Activated CD8-positive, alpha-beta memory T cell treated with anti-CD3 and anti-CD28 coated beads, Interleukin-2, amount 10 ng/mL, durations not matched to agents 7 days and 5 days (primary cell): ENCODE measurements at places on chromosomes 16 and 17. TPM values are rescaled to one million over a fixed set of nuclear protein-coding genes. Genes with fewer than 3 reads are reported as not detected.
A peak's percentile ranks its signal among the peaks of the same experiment; 100 is the strongest.

GRCh38 chr16:61050547-61050946, 985.7 kb downstream of the CDH8 start:
- no peak for DNase-seq
- no peak overlapping the region for H3K27ac ChIP-seq
- no peaks in the 10 kb centered on the region for H3K36me3 ChIP-seq

DNA sequence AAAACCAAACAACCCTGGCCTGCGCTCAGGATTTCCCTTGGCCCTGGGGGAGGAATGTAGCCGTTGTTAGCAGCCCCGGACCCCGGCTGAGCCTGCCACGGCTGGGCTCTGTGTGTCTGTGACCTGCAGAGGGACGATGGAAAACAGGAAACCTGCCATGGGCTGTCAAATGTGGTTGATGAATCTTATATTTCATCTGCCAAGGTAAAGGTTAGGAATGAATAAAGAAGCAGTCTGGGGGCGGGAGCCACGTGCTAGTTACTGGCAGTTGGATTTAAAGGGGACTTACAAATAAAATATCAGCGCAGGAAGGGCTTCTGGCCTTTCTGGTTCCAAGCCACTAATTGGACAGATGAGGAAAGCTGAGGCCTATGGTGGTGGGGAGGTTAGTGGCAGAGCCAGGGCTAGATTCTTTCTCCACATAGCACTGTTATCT, at the start of gene KRT23:
TSS of gene KRT23 (minus strand) at position 263 of the 436 bp plus-strand sequence. CDS start 1,043 bp downstream, outside the sequence.
- no peak within 1 kb of the TSS for H3K27ac ChIP-seq
- H3K27me3 ChIP-seq, result peaks cover 25% of the 10 kb centered on the region
- no peak for DNase-seq
- no peak within 1 kb of the TSS for H3K4me3 ChIP-seq

Gene MT1F
- total RNA-seq, result 11.4 TPM

GRCh38 chr17:76538281-76538931, 897 bp upstream of the CYGB start:
- no peaks in the 10 kb centered on the region for H3K4me1 ChIP-seq
- peaks cover 55% of the 10 kb centered on the region for H3K27me3 ChIP-seq
- no peaks in the 10 kb centered on the region for H3K36me3 ChIP-seq

- DNase-seq, result peak; percentile 55
- peak overlapping the region; percentile 89 for H3K4me3 ChIP-seq
- peak overlapping the region; percentile 98 for H3K27ac ChIP-seq
- no peaks in the 10 kb centered on the region for H3K27me3 ChIP-seq
- peaks cover 68% of the 10 kb centered on the region for H3K4me1 ChIP-seq
Observed at GRCh38 chr16:88702371-88703210, 3.6 kb downstream of the RNF166 start.

DNA sequence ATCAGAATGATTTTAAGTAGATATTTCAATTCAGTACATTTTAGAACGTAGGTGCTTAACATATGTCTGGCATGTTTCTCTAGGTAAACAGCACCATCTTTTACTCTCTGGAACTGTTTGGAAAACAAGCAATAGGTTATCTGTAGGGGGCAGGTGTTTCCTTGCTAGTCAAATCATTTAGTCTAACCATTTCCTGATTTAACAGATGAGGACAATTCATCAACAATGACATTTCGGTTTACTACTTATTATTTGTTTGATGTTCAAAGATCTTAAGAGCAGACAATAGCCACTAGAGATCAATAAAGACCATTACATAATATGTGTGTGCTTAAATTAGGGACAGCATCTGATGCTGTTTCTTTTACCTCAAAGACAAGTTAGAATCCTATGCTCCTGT, 173.1 kb downstream of the CEP112 start:
- no peak for DNase-seq
- H3K36me3 ChIP-seq, result no peaks in the 10 kb centered on the region

Gene ACSM3
- 9.4 TPM for total RNA-seq

Gene TBC1D3G
- total RNA-seq, result not detected

GRCh38 chr16:67967183-67967957, 1.1 kb downstream of the SLC12A4 start:
- H3K27ac ChIP-seq, result peak overlapping the region; percentile 95
- peaks cover 18% of the 10 kb centered on the region for H3K4me1 ChIP-seq
- peaks cover 9% of the 10 kb centered on the region for H3K36me3 ChIP-seq
- DNase-seq, result peak; percentile 64
